Stromal cell of bone marrow (primary cell): ENCODE measurements at places on chromosomes 6 and 20.

DNA sequence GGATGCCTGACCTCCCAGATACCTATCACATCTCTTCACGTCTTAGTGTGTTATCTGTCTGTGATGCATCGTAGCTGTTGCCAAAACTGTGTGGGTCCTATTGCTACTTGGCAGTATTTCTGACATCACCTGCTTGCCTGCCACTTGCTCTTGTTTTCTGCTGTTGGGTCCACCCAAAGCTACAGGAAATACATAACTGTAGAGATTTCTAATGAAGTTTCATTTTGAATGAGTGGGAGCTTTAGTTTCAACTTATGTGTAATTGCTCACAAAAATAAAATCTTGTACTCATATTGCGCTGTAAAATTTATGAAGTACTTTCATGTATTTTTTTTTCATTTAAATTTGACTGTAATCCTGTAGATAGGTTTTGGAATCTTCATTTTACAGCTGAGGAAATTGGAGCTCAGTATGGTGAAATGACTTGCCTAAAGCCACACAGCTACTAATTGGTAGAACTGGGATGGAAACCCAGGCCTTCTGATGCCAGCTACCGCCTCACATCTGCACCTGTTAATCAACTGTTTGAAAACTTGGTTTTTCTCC lies 113.6 kb upstream of the MAN1A1 start:
- DNase-seq, result no peak

- peak; percentile 19 for DNase-seq
Measured at GRCh38 chr6:138371720-138372119, 6.0 kb upstream of the SMIM28 start.

GRCh38 chr6:166301611-166302529 lies 6.3 kb downstream of the PRR18 start:
- DNase-seq, result no peak

DNA sequence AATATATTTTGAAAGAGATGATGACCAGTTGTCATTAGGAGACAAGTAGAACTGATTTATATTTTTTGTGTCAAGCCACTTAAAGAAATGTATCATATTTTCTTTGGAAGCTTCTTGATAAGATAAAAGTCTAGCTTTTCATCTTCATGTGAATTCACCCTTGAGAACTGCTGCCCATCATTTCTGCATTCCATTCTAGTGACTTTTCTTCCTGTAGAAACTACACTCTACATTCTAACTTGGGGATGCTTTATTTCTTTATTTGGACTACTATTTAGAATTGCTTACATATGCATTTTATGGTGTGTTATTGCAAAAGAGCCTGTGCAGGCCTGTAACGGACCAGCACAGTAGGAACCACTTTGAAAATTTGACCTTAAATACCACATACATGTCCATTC lies 335.0 kb upstream of the KCNQ5 start:
- DNase-seq, result peak; percentile 13

DNA sequence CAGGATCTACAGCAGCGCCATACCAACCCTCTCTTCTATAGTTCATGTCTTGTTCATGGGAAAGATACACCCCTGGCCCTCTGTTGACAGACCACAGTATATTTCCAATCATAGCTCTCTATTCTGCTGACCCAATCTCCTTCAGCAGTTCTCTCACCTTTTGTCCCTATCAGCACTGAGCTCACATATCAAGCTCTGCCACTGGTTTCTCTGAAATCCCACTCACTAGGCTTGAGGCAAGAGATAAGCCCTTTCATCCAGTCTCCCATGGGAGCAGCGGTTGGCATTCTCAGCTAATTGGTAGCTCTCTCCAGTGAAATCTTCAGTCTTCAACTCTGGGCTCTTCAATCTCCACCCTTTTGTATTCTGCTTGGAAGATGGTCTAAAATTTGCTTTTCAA lies 313.4 kb downstream of the GJA1 start:
- no peak for DNase-seq

GRCh38 chr6:32107406-32107805 lies 1.7 kb downstream of the TNXB start:
- DNase-seq, result no peak

DNA sequence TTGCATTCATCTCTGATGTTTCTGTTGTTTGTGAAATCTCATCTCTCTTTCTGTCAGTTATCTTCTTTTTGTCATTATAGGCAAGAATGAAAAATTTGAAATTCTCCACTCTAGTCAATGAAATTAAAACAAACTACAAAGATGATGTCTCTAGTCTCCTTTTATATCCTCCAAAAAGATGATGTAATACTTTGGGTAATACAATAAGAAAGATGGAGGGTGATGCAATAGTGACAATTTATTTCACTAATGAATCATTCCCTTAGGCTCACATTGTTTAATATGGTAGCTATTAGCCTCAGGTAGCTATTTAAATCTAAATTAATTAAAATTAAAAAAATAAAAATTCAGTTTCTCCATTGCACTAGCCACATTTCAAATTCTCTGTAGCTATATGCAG lies 145.4 kb downstream of the UST start:
- DNase-seq, result no peak

GRCh38 chr20:60171313-60171712 lies 213.1 kb downstream of the CDH26 start:
- DNase-seq, result no peak

DNA sequence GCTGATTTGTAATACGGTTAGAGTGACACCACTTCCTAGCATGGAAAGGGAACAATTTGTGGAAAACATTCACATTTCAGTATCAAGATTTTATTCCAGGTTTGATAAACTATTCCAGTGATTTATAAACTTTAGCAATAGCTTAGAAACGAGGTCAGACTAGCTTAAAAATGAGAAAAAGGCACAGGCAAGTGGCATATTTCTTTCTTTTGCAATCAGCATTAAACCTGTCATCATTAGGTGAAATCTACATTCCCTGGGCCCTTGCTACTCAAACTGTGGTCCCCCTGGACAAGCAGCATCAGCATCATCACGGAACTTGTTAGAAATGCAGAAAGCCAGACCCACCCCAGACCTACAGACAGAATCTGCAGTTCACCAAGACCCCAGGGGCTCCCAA lies 29.9 kb downstream of the TBC1D7 start:
- DNase-seq, result no peak

GRCh38 chr20:51447097-51447764 lies 95.3 kb downstream of the NFATC2 start:
- DNase-seq, result peak; percentile 94

DNA sequence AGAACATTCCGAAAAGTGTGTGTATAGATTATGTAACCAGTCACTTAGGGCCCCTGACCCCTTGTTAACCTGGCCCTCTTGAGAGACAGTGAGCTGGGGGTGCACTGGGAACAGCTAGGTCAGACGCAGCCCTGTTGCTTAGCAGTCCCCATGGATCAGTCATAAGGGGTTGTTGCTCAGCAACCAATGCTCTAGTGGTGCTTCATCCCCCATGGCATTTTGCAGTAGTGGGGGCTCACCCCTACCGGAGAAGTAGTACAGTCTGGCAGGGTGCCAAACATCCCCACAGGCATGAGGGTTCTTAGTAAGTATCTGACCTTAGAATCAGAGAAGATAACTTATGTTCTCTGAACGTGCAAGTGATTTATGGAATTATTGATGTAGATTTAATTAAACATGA lies 12.3 kb downstream of the PKIB start:
- DNase-seq, result no peak

DNA sequence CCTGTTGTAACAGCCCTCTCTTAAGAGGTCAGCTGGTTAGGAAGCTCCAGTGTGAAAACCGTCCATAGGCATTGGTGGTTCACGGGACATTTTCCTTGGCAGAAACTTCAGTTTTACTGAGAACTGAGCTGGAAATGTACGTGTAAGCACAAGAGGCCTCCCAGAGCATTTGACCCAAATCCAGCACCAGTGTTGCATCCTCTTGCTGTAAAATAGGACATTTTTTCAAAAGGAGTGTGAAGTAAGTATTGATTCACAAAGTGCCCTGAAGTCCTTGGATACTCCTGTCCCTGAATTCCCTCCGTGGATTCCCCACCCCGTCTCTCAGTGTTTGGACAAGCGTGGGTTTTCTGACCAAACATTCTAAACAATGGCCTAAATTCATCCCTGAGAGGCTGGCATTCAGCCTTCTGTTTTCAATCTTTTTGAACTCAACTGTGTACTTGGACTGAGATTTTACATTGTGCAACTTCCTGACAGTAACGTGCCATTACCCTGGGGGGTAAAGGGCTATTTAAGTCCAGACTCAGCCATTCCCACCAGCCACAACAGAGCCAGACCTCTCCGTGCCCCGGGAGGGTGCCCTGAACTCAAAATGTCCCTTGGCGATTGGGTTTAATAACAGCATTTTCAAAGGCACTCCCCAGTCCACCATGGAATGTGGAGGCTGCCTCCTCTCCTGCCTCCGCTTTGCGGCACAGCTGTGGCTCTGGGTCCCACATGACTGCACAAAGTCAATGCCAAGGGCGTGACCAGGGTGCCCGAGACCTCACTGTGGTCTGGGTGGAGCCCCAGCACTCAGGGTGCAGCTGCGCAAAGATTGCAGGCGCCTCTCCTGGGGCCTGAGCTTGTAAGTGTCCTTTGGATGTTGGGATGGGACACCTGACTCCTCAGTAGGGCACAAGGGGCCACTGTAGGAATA lies 92.7 kb upstream of the AFDN start:
- DNase-seq, result peak; percentile 3

GRCh38 chr6:10201606-10202510 lies 213.0 kb downstream of the TFAP2A start:
- no peak for DNase-seq

DNA sequence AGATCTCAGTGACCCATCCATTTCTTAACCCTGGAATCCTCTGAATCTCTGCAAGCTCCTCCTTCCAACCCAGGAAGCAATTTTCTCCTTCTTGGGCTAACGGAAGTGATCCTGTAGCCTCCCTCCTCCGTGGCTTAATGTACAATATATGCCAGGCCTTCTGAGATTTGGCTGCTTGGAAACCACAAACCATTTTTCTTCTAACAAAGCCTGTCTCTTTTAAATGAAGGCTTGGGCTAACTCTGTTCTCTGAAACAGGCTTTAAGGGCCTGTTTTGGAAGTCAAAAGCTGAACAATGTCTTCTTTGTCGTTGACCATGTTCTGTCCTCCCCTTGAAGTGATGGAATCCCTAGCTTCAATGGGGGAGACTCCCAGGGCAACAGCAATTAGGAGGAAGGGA lies 14.9 kb downstream of the FYN start:
- no peak for DNase-seq

DNA sequence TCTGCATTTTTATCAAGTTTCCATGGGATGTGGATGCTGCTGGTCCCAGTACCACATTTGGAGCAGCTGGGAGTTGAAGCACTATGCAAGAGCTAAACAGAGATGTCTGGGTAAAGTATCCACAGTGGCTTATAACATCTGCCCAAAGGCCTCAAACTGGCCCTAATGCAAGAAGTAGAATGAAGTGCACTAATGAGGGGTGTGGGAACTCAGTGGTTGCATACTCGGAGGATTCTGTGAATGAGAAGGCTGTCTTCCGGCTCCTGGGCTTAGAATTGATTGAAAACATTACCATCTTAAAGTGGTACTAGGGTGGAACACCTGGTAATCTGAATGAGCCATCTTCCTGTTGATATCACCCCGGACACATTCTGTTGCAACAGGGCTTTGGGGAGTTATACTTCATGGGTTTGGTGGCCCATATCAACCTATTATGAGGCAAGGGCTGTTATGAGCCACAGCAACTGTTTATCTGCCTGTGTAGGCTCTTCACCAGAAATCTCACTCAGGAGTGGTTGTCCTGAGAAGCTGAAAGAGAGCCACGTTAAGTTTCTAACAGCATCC lies 54.7 kb upstream of the SNRPB2 start:
- DNase-seq, result no peak

GRCh38 chr20:49843770-49844380 lies 31.2 kb downstream of the SLC9A8 start:
- no peak for DNase-seq

- no peak for DNase-seq
Measured at GRCh38 chr20:1998715-1999114, 4.9 kb upstream of the PDYN start.

- DNase-seq, result no peak
Measured at GRCh38 chr6:6331393-6331792, 10.9 kb upstream of the F13A1 start.

GRCh38 chr6:53281518-53282215 lies 67.1 kb downstream of the ELOVL5 start:
- DNase-seq, result no peak

DNA sequence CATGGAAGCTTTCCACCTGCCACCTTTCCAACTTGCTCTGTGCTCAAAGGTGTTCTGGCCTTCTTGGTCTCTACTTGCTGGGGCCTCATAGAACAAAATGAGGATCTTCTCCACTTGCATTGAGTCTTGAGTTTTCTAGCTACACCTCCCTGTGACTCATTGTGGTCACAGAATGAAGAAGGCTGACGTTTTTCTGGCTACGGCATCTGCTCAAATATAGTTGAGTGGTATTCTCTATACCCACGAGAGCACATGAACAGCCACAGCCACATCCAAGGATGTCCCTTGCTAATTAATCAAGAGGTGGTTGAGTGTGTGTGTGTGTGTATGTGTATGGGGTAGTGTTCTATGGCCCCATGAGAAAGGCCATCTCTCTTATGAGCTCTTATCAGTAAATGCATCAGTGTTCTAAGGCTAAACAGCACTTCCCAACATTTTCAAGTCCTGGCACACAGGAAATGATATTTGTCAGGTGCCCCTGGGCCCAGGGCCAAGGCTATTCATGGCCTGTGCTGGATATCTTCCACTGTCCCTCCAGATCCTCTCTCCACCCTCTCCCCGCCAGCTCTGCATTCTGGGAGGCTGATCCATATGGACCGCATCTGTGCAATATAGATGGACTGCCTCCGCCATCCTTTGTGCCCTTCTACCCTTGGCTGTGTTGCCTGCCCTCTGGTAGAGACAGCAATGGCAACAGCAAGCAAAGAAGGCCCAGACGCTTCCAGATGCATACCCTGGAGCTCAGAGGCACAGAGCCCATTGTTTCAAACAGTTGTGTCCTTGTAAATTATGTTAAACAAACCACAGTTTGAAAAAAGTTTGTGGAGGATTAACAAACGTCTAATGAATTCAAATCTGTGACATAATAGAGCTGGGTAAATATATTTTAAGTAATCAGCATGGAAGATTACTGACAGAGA lies 150.2 kb downstream of the LRFN2 start:
- DNase-seq, result peak; percentile 25

- DNase-seq, result no peak
Measured at GRCh38 chr20:44395461-44396340, 40.2 kb downstream of the HNF4A start.

DNA sequence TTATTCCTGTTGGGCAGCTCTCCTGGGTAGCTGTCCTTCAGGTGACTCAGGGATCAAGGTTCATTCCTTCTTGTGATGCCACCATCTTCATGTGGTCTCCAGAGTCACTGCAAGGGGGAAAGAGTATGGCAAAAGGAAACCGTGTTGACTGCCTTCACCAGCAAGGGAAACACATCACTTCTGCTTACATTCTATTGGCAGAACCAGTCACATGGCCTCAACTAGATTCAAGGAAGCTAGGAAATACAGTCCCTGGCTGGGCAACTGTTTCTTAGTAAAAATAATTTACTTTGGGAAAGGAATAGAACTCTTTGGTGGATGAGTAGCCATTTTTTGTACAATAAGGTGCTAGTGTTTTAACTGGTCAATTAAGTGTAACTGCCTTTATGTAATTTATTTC lies 5.3 kb downstream of the ANKRD6 start:
- no peak for DNase-seq
